ENCODE measurements at places on chromosomes 2 and 18. TPM values are rescaled to one million over a fixed set of nuclear protein-coding genes. Genes with fewer than 3 reads are reported as not detected.

ZNG1B gene
- 27.0 TPM for total RNA-seq

CCDC121 gene
- 7.2 TPM for total RNA-seq

SLC19A3 gene
- 29.5 TPM for total RNA-seq

DES gene
- 50.4 TPM for total RNA-seq

NOSTRIN gene
- 22.8 TPM for total RNA-seq

OXER1 gene
- total RNA-seq, result 0.60 TPM

RGPD3 gene
- total RNA-seq, result 0.30 TPM

GALNT14 gene
- not detected for total RNA-seq

NMUR1 gene
- 2.5 TPM for total RNA-seq

DNA sequence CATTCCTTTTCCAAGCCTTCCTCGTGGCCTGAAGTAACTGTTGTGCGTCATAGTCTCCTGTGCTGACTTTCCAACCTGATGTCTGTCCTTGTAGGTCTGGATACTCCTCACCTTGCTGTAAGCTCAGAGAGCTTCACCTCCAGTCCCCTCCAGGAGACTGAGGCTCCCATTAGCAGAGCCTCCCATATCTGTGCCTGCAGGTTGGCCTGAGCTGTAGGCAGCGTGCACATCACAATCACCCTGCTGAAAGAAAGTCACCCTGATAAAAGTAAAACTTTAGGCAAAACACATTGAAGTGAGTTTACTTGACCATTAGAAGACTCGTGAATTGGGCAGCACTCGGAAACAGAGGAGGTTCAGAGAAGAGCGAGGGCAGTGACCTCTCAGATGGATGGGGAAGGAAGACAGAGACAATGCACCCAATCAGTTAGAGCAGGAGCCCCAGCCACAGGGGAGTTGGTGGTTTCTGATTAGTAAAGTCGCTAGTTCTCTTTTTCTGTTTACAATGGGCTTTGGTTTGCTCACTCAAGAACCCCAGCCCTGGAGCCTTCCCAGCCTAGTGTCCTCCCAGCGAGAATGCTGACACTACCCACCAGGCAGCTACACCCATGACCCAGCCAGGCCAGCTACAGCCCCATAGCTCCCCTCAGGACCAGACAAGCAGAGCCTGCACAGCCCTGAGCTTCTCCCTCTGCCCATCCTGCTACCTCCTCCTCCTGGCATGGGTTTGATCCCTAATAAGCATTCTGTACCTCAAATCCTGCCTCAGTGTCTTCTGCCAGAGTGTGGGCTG, 12.1 kb upstream of the TPO start:
- H3K4me1 ChIP-seq, result no peaks in the 10 kb centered on the region
- no peaks in the 10 kb centered on the region for H3K27me3 ChIP-seq
- DNase-seq, result no peak
- no peaks in the 10 kb centered on the region for H3K36me3 ChIP-seq

- no peak within 1 kb of the TSS for H3K27ac ChIP-seq
- H3K27me3 ChIP-seq, result peaks cover 7% of the 10 kb centered on the region
- peaks cover 4% of the 10 kb centered on the region for H3K4me1 ChIP-seq
- no peaks in the 10 kb centered on the region for H3K36me3 ChIP-seq
- peak within 1 kb of the TSS; percentile 11 for H3K4me3 ChIP-seq
- DNase-seq, result no peak
Measured at GRCh38 chr2:40451918-40452605, at the start of gene SLC8A1. SLC8A1 (minus strand) TSS chr2:40452090.

- no peaks in the 10 kb centered on the region for H3K36me3 ChIP-seq
- no peaks in the 10 kb centered on the region for H3K4me1 ChIP-seq
- no peak for DNase-seq
- H3K4me3 ChIP-seq, result no peak overlapping the region
- no peaks in the 10 kb centered on the region for H3K27me3 ChIP-seq
Measured at GRCh38 chr2:48715956-48716355, 39.6 kb downstream of the LHCGR start.

- H3K27me3 ChIP-seq, result no peaks in the 10 kb centered on the region
- DNase-seq, result no peak
- no peak overlapping the region for H3K27ac ChIP-seq
- H3K4me1 ChIP-seq, result no peaks in the 10 kb centered on the region
- no peaks in the 10 kb centered on the region for H3K36me3 ChIP-seq
- no peak overlapping the region for H3K4me3 ChIP-seq
Measured at GRCh38 chr2:191715471-191715870, 37.5 kb downstream of the NABP1 start.

DNA sequence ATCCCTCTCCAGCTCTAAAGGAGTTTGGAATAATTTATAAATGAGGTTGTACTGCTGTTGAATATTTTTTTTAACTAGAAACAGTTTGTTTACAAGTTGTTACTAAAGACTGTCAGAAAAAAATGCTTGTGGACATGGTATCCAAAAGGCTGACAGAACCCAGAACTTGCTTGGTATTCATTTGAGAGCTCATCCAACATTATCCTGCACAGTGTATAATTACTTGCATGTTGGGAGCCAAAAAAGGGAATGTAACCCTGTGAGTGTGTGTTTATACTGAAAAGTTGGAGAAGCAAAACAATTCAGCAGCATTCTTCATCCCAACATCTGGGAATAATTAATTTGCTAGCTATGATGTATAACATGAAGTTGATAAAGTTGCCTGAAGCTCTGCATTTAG, 42.1 kb upstream of the EHBP1 start:
- no peaks in the 10 kb centered on the region for H3K36me3 ChIP-seq
- no peak for DNase-seq
- no peak overlapping the region for H3K4me3 ChIP-seq
- H3K27me3 ChIP-seq, result no peaks in the 10 kb centered on the region
- H3K4me1 ChIP-seq, result peaks cover 71% of the 10 kb centered on the region
- peak overlapping the region; percentile 63 for H3K27ac ChIP-seq

DNA sequence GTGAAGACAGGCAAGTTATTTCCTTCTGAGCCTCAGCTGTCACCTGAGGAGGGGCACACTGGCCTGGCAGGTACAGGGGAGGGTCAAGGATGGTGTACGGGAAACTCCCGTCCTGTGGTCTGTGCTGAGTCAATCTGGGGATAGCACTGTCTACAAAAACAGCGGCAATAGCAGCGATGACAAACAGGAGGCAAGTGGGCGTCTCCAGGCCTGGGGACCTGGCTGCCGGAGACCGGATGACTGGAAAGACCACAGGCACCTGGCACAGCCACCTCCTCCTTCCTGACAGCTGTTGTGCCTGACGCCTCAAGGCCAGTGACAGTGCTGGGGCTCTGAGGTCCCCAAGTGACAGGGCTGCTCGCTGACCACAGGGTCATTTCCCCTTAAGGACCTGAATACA, 202.1 kb upstream of the HS6ST1 start:
- H3K27me3 ChIP-seq, result no peaks in the 10 kb centered on the region
- H3K4me1 ChIP-seq, result no peaks in the 10 kb centered on the region
- H3K36me3 ChIP-seq, result no peaks in the 10 kb centered on the region
- H3K27ac ChIP-seq, result no peak overlapping the region
- no peak for DNase-seq

- H3K36me3 ChIP-seq, result no peaks in the 10 kb centered on the region
- H3K4me3 ChIP-seq, result no peak overlapping the region
- no peaks in the 10 kb centered on the region for H3K27me3 ChIP-seq
- DNase-seq, result no peak
- H3K4me1 ChIP-seq, result no peaks in the 10 kb centered on the region
- no peak overlapping the region for H3K27ac ChIP-seq
Measured at GRCh38 chr2:219748671-219749570, 121.5 kb downstream of the SLC4A3 start.

GRCh38 chr2:106638043-106638442, 150.9 kb downstream of the CD8B2 start:
- no peak for DNase-seq
- H3K36me3 ChIP-seq, result no peaks in the 10 kb centered on the region
- H3K4me1 ChIP-seq, result no peaks in the 10 kb centered on the region
- H3K27ac ChIP-seq, result no peak overlapping the region

- H3K4me1 ChIP-seq, result no peaks in the 10 kb centered on the region
- no peak overlapping the region for H3K4me3 ChIP-seq
- no peak for DNase-seq
- no peaks in the 10 kb centered on the region for H3K27me3 ChIP-seq
Measured at GRCh38 chr18:11308499-11308898, 159.1 kb upstream of the PIEZO2 start.

GRCh38 chr2:12363138-12363537, 353.6 kb upstream of the TRIB2 start:
- H3K36me3 ChIP-seq, result no peaks in the 10 kb centered on the region
- DNase-seq, result no peak
- no peak overlapping the region for H3K27ac ChIP-seq

DNA sequence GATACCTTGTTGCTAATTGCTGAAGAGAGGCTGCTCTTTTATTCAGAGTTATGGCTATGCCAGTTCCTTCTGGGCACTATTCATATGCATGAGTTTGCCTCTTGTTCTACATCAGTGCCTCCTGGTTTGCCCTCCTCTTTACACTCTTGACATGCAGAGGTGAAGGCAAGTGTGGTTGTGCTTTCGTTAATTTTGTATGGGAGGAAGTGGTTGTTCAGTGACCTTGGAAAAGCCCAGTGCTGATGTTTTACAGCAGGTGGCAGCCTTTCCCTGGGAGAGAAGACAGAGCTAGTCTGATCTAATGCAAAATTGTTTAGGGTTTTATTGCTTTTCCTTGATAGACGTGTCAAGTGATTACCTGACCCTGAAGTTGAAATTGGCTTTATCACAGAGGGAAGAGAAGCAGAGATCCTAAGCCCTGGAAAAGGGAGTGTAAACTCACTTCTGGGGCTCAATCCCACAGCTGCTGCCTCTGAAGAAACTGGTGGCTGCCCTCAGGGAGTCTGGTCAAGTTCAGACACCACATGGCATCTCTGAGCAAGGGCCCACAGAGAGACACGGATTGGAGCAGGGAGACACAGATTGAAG, 30.5 kb upstream of the VPS54 start:
- H3K4me1 ChIP-seq, result peaks cover 7% of the 10 kb centered on the region
- no peaks in the 10 kb centered on the region for H3K36me3 ChIP-seq
- no peak overlapping the region for H3K27ac ChIP-seq
- peak; percentile 16 for DNase-seq
- H3K4me3 ChIP-seq, result no peak overlapping the region

- H3K36me3 ChIP-seq, result no peaks in the 10 kb centered on the region
- H3K27me3 ChIP-seq, result no peaks in the 10 kb centered on the region
- peak; percentile 17 for DNase-seq
- H3K4me1 ChIP-seq, result peaks cover 18% of the 10 kb centered on the region
Measured at GRCh38 chr2:6865346-6866274, at the start of gene CMPK2. CMPK2 (minus strand) TSS chr2:6865907; CDS start chr2:6865696, 211 bp downstream.

DNA sequence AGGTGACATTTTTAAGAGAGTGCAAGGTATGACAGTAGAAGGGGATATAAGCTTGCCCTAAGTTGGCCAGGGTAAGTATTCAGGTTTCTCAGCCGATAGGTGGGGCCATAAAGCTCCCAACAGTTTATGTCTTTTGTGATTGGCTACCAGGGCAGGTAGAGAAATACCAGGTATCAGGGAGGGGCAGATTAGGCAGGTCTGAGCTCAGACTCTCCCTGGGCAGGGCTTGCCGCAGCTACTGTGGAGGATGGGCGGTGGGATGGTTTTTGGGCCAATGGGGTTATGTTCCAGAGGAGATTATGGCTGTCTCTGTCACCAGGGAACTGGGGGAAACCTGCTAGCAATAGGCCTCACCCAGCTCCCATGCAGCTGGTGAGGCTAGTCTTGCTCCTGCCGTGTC, 211.6 kb downstream of the PTH2R start:
- H3K27me3 ChIP-seq, result no peaks in the 10 kb centered on the region
- H3K4me3 ChIP-seq, result no peak overlapping the region
- H3K27ac ChIP-seq, result no peak overlapping the region
- no peak for DNase-seq
- H3K4me1 ChIP-seq, result no peaks in the 10 kb centered on the region

- H3K36me3 ChIP-seq, result no peaks in the 10 kb centered on the region
- no peak overlapping the region for H3K4me3 ChIP-seq
- H3K27me3 ChIP-seq, result no peaks in the 10 kb centered on the region
- no peak for DNase-seq
Measured at GRCh38 chr2:181574321-181574720, 82.6 kb downstream of the CERKL start.

DNA sequence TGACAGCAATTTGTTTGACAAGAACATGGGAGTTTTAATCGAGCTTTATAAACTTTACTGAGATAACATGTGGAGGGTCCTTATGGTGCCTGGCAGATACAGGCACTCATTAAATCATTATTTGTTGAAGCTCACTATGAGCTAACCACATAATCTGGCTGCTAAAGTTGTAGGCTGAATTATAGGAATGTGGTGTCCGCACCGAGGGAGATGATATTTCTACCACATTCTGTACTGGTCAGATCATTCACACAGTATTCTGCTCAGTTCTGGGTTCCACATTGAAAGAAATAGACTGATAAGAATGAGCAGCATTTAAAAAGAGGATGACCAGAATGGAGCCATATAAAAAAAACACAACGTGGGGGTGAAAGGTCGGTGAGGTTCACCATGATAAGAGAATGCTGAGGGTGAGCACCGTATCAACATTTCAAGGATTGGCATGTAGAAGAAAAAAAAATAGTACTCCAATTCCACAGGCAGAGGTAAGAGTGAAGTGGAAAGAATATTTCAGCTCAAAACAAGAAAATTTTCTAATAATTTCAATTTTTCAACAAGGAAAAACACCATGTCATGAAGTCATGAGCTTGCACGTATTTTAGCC, 54.4 kb downstream of the TMEFF2 start:
- no peaks in the 10 kb centered on the region for H3K36me3 ChIP-seq
- no peak overlapping the region for H3K27ac ChIP-seq
- H3K4me1 ChIP-seq, result no peaks in the 10 kb centered on the region
- H3K27me3 ChIP-seq, result no peaks in the 10 kb centered on the region

GRCh38 chr2:207775473-207775872, 5.8 kb upstream of the FZD5 start:
- H3K27me3 ChIP-seq, result no peaks in the 10 kb centered on the region
- no peak overlapping the region for H3K27ac ChIP-seq
- H3K4me1 ChIP-seq, result no peaks in the 10 kb centered on the region
- DNase-seq, result no peak
- no peaks in the 10 kb centered on the region for H3K36me3 ChIP-seq

DNA sequence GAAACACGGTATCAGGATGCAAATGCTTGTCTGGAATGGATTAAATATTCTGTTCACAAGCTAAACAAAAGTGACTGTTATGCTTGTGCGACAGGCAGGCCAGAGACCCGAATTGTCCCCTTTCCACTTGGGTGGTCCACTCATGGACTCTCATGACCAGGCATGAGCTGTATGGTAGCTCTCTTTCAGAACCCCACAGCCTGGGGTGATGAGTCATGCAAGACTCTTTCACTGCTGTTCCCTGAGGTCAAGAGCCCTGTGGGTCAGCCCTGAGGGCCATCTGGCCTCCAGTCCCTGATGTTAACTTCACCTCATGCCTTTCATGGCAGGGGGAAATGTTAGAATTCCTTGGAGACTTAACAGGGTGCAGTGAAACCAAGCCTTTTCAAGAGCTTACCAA, 13.7 kb upstream of the SAP130 start:
- no peaks in the 10 kb centered on the region for H3K36me3 ChIP-seq
- no peak for DNase-seq
